ENCODE measurements at places on chromosomes 5 and 9.
A peak's percentile ranks its signal among the peaks of the same experiment; 100 is the strongest.

DNA sequence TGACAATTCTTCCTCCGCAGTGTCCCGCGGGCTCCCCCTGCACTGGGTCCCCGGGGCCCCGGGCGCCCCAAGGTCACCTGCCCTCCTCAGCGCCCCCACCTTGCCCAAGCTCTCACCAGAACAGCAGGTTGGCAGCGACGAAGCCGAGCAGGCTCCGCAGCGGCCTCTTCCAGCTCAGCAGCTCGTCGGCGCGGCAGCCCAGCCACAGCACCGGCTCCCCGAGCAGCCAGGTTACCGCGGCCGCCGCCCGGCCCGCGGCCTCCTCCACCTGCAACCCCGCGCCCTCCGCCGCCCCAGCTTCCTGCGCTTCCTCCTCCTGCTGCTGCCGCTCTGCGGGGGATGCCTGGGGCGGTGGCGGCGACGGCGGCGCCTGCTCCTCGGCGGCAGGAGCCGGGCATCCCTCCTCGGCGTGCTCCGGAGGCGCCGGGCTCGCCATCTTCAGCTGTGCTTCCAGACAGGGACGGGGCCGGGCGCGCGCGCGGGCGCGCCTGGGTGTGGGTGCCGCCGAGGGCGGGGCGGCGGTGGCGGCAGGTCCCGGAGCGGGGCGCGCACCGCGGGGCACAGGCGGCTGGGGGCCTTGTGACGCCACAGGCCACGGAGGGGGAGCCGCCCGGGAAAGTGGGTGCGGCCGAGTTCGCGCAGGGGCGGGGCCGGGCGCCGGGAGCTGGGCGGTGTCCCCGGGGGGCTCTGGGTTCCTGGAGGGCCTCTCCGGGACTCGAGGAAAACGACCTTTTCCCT, at the start of gene RETREG1:
TSS of gene RETREG1 (minus strand) at position 462 of the 738 bp plus-strand sequence. CDS start at position 436, 26 bp downstream.
- peak; percentile 57 for DNase-seq

DNA sequence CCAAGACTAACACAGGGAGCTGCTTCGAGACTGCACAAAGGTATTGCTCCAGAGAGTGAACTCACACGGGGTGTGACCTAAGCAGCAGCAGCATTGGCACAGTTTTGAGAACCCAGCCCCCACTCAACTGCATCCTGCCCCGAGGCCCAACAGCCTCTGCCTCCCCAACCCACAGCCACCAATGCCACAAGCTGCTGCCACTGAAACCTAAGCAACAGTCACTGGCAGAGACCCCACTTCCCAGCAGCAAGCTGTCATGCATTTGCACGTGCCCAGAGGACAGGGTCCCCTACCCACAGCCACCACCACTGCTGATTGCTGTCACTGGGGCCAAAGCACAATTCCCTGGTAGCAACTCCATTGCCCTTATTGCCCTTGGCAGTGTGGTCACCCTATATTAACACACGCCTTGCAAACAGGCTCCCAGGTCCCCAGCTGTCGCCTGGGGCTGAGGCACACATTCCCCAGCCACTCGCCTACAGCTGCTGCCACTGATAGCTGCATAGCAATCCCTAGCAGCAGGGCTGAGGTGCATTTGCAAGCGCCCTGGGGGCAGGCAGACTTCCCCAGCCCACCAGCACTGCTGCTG, 141.0 kb downstream of the AGTPBP1 start:
- DNase-seq: peak; percentile 32

GRCh38 chr9:69058101-69058500, 22.5 kb downstream of the FXN start:
- no peak for DNase-seq

DNA sequence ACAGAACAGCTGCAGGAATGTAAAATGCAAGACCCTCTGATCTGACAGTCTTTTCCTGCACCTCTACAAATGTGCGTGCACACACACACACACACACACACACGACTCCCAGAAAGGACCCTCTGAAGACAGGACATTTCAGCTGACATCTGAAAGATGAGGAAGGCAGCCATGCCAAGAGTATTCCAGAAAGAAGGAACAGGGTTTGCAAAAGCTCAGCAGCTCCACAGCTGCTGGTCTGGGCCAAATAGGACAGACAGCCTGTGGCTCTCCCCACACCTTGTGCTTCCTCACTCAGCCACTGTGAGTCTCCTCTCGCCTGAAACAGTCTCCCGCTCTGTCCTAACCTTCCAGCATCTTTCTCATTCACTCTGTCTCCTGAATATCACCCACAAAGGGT, 189.0 kb downstream of the PALM2AKAP2 start:
- DNase-seq: peak; percentile 67

DNA sequence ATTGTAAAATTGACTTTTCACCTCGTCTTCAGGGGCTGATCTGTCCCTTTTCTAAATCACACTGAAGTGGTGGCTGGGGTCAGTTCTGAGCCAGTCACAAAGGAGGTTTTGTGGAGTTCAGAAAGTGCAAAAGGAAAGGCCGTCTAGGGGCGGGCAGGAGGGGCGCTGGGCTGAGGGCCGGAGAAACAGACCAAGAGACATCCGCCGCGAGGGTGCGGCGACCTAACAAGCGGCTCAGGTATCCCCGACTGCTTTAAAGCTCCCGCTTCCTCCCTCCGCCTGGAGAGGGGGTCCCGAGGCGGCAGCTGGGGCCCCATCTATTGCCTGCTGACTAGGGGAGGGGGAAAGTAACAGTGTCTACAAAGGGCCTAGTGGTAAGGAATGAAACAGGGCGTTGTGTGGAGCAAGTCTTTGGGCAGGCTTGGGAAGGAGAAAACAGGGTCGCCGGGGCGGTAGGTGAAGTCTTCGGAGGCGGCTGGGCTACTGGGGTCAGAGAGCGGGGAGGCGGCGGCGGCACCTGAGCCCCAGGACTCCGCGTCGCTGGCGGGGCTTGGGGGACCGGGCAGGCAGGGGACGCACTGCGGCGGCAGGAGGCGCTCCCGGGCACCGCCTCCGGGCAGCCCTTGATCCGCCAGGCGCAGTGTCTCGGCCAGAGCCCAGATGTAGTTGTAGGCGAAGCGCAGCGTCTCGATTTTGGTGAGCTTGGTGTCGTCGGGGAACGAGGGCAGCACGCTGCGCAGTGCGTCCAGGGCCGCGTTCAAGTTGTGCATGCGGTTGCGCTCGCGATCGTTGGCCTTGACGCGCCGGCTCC, 950 bp downstream of the NEUROG1 start:
- DNase-seq: no peak

GRCh38 chr9:79572608-79573411, 1.0 kb downstream of the TLE4 start:
- DNase-seq: peak; percentile 69

- peak; percentile 35 for DNase-seq
These were observed 86.7 kb upstream of the PCA3 start for GRCh38 chr9:76677481-76678055.

- DNase-seq: no peak
These were observed 24.4 kb upstream of the FIBCD1 start for GRCh38 chr9:130963337-130963908.

DNA sequence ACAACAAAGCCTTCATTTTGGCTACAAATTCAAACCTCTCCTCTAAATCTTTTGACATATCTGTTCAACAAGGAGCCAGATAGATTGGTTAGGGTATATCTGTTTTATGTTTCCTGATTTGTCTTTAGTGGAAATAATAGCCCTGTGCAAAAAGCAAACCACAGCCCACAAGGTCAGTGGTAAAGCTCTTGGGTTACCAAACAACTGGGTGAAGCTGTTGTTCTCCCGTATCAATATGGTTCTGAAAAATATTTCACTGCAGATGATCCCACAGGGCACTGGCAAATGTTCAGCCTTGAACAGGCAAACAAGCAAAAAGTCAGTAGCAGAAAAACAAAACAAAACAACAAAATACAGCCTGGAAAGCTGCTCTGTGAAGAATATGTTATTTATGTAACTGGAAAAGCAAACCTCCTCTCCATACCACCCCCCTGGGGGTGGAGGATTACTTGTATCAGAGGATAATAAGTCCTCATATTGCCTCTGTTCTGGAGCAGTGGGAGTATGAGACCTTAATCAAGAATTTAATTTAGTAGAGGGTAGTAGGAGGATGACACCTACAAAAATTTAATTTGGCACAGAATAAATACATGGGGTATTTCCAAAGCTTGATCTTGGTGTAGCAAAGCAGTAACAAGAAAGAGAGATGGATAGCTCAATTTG, 20.8 kb upstream of the PTBP3 start:
- no peak for DNase-seq

DNA sequence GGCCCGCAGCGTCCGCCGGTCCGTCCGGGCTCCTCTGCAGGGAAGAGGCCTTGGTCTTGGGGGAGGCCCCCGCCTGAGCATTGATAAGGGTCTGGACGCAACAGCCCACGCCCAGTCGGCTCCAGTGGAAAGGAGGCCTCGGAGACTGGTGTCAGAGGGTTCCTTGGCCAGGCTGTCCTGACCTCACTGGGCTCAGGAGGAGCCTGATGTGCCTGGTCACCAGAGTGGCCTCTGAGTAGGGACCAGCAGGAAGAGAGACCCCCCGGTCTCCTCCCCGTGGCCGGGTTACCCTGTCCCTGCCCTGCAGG, 13.2 kb downstream of the LMX1B start:
- DNase-seq: no peak

DNA sequence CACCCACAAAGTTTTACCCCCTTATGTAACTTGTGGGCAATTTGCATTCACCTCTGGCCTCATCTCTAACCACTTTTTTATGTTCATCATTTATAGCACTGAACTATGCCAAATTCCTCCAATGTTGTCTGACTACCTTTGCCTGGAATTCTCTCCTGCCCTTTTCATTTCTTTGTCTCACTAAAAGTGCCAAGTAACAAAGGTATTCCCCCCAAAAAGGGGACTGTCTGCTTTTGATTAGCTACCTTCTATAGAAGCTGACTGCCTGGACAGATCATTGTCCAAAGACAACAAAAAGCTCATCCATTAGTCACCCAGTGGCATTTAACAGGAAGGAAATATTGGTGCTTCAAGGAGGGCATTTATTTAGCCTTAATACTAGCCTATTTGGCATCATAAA, 189.9 kb upstream of the VCAN start:
- DNase-seq: no peak

GRCh38 chr5:135153661-135154060, 119.6 kb upstream of the PITX1 start:
- DNase-seq: no peak

GRCh38 chr9:17624571-17624970, 45.7 kb downstream of the SH3GL2 start:
- no peak for DNase-seq

GRCh38 chr5:174119468-174119881, 74.0 kb downstream of the NSG2 start:
- no peak for DNase-seq

GRCh38 chr9:88628114-88628513, 93.1 kb downstream of the NXNL2 start:
- DNase-seq: no peak

DNA sequence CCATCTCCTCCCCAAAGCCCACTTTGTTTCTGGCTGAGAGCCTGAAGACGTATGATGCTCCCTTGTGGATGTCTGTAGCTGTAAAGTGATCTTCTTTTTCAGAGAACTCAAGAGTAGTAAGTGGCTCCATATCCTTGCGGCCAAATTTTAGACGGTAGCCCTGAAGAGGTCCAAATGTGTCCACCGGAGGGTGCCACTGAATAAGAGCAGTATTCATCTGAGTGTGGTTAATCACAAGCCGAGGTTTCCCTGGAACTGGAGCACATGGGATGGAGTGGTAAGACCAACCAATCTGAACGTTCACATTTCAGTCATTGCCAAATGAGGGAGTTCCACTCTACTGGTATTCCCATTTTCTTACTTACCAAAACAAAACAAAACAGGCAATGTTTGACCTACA, 686.5 kb upstream of the DMAC1 start:
- peak; percentile 30 for DNase-seq

DNA sequence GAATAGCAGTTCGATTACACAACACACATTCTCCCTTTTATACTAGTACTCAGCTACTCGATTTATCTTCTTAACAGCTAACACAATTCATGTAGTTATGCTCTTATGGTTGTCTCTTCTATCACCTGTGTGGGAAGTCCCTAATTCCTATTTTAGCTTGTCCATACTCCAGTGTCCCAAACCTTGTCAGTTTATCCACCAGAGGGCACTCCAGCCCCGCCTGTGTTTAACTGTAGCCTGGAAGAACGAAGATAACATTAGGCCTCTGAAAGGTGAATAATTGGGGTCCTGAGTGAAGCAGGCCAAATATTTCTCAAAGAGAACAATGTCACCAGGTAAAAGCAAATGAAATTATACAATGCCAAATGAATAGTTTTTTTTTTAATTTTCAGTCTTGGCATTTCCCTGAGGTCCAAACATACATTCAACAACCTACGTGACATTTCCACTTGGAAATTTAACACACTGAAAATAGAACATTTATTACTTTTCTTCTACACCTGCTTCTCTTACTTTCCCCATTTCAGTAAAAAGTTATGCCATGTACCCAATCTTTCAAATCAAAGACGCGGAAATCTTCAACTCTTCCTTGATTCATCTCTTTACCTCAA, 560.7 kb downstream of the HTR1A start:
- peak; percentile 44 for DNase-seq

DNA sequence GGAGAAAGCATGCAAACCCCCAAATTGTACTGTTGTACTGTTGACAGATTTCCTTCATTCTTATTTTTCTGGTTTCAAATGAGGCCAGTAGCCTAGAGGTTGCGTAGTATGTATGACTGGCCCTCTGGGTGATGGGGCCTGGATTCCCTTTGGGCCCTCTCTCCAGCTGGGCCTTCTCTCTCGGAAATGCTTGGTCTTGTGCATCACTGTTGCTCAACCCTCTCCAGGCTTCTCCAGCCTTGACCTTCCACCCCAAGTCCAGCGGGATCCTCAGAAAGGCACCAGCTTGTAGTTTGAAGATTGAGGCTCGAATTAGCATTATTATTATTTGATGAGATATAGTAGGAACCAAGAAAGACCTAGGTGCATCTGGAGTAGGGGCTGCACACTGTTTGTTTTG, 87.0 kb downstream of the ANGPTL2 start:
- DNase-seq: no peak

- no peak for DNase-seq
These were observed 410.1 kb downstream of the MAT2B start for GRCh38 chr5:163915481-163915961.

GRCh38 chr5:96227957-96228356, 205.1 kb downstream of the PCSK1 start:
- DNase-seq: no peak

GRCh38 chr5:168360521-168361285, 69.3 kb downstream of the WWC1 start:
- no peak for DNase-seq

- no peak for DNase-seq
These were observed 154.6 kb upstream of the ZNF608 start for GRCh38 chr5:124901081-124901480.

DNA sequence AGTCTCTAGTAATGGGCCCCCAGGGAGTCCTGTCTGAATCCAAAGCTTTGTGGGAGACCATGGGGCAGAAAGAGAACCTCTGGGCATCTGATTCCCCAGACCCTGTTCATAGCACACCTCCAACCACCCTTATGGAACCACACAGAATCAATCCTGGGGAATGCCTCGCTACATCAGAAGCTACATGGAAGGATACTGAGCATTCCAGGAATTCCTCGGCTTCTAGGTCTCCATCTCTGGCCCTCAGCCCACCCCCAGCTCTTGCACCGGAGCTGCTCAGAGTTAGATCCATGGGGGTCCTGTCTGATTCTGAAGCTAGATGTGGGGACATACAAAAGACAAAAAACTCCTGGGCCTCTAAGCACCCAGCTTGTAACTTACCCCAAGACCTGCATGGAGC, 28.4 kb downstream of the VCP start:
- DNase-seq: no peak

All from right hindlimb (tissue), 1 donor.